Stimulated activated CD4-positive, alpha-beta T cell treated with anti-CD3 and anti-CD28 coated beads, Interleukin-15, amount 100 ng/mL, for 1 hour (primary cell): ENCODE measurements at places on chromosomes 12 and 14.

DNA sequence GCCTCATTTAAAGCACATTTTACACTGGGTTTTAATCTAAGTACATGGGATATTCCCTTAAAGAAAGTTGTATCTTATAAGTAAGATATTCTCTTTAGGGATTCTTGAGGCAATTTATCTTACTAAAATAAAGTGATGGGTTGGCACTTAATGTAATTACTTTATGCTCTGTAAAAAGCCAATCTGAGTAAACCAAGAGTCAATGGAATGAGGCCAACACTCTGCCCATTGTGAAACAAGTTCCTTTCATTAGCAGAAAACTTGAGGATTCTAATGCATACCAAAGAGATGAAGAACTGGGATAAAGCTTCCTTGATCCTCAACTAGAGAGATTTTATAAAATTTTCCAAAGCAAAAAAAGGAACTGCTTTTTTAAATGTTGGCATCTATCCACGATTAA lies 121.2 kb downstream of the METTL25 start:
- DNase-seq = no peak

DNA sequence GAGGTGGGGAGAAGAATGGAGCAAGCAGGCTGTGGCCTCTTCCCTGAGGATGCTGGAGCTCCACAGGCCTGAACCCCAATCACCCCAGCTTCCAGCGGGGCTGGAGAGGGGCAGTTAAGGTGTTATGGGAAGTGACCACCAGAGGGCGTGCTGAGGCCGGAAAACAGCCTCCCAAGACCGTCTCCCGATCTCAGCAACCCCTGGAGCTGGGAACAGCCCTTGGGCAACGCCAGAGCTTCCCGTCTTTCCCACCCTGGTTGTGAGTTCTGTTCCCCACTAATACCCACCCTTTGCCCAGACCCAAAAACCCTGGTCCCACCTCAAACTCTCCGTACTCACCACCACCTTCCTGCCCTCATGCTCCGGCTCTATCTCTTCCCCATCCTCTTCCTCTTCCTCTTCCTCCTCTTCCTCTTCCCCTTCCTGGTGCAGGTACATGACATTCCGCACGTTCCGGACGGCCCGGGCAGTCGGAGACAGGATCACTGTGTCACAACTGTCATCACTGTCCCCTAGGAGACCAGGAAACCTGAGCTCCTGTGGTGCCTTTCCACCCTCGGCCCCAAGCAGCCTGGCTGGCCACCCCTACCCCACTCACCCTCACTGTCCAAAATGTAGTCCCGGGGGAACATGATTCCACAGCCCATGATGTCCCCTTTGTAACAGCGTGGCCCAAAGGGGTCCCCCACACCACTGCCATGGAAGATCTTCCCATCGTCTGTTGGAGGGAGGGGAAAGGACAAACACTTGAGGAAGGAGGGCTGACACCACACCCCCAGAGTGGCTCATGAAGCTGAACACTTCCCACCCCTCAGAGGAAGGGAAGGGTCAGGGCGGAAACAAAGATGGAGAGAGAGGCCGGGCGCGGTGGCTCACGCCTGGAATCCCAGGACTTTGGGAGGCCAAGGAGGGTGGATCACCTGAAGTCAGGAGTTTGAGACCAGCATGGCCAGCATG lies 12.9 kb downstream of the SPRYD3 start:
- peak; percentile 45 for DNase-seq

- DNase-seq = no peak
Observed at GRCh38 chr14:76514213-76514998, 138.5 kb downstream of the ESRRB start.

- DNase-seq = no peak
Observed at GRCh38 chr14:53929871-53930715, 26.5 kb downstream of the BMP4 start.

DNA sequence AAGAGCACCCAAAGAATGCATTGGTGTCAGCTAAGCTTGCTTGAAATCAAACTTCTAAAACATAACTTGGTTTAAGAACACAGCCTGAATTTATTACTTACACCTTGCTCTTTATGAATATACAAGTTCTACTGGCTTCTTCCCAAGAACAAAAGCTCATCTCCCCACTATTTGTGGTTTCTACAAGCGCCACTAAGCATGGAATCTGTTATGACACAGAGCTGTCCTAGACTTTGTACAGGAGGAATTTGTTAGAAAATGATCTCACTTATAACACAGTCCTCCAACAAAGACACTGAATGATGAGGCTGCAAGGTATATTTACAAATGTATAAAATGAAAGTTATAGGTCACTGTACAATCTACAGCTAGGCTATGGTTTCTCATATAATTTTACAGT lies 452.1 kb downstream of the BCAT1 start:
- DNase-seq = no peak

DNA sequence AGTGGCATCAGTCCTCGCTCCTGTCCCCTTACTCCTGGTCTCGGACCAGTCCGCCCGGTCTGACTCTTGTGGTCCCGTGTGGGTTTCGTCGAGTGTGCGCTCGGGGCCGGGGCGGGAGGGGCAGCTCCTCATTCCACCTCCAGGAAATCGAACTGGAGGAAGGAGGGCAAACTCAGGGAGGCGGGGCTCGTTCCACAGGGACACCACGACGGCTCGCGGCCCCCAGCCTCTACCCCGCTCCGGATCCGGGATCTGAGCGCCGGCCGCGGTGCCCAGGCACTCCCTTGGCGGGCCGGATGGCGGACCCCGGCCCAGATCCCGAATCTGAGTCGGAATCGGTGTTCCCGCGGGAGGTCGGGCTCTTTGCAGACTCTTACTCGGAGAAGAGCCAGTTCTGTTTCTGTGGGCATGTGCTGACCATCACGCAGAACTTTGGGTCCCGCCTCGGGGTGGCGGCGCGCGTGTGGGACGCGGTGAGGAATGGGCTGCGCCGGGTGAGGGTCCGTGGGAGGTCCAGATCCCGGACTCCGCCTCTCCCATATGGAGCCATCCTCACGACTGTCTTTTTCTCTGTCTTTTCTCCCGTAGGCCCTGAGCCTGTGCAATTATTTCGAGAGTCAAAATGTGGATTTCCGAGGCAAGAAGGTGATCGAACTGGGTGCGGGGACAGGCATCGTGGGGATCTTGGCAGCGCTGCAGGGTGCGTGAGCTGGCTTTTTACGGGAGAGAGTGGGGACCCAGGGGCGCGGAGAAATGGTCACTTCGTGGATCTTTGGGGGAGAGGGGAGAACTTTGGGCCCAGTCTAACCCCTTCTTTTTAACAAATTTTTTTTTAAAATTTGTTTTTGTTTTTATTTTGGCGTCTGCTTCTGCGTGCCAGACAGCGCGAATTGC lies at the start of gene EEF1AKMT3:
TSS of gene EEF1AKMT3 (plus strand) at position 186 of the 894 bp plus-strand sequence. CDS start at position 297, 111 bp downstream.
- DNase-seq = no peak

DNA sequence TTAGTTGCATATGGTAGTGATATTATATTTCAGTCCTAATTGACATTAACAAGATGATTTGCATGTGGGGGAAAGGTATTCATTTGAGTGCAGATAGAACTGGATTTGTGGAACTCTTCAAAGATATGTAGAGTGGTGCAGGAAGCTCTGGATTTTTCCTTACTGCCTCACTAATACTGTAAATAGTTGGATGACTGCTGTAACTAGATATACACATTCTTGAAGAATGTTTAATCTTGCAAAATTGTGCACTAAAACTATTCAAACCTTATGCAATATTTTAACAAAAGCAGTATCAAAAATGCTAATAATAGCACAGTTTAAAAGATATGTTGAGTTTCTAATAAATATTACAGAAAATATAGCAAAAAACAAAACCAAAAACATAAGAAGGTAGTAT lies 43.1 kb upstream of the ATF7IP start:
- DNase-seq = no peak

- no peak for DNase-seq
Observed at GRCh38 chr12:128644664-128645296, 179.0 kb downstream of the SLC15A4 start.

DNA sequence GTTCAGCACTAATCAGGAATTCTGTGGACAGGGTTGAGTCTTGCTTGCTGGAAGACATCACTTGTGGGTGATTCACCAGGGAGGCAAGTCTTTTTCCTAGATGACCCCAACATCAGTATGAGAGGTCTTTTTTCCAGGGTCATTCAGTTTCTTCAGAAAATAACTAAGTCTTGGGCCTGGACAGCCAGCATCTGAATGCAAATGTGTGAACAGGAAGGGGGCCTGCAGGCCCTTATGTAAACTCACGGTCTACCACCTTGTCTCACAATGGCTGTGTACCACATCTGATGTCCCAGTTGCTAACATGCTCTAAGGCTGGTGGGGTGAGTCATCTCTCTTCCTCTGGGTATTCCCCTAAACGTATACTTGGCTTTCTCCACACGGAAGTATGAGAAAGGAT lies 79.2 kb downstream of the HECTD4 start:
- peak; percentile 2 for DNase-seq

- no peak for DNase-seq
Observed at GRCh38 chr14:72666610-72667009, 227.3 kb downstream of the DPF3 start.

DNA sequence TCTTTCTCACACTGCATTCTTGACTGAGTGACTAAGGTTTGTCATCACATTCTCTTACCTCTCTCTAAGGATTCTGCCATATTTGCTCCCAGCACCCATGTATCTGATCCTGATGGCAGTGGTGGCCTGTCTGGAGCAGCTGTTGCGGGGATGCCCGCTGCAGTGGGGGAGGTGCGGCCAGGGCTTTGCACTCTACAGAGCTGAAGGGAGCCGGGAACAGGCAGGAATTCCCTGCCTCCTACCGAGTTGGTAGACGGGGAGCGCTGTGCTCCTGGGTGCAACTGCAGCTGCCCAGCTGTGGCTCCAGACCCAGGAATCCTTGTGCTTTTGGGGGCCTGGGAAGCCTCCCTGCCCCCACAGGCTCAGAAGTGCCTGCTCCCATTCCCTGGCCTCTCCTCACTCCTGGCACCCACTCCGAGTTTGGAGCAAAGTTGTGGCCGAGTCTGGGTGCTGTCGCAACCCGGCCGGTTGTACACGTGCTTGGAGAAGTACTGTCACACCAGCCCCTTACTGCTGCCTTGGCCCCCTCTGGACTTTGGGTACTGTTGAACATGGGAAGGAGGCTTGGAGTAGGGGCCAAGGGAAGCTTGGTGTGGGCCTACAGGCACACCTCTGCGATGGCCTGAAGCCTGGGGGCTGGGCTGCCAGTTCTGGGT lies 106.9 kb upstream of the OR4E1 start:
- DNase-seq = no peak

DNA sequence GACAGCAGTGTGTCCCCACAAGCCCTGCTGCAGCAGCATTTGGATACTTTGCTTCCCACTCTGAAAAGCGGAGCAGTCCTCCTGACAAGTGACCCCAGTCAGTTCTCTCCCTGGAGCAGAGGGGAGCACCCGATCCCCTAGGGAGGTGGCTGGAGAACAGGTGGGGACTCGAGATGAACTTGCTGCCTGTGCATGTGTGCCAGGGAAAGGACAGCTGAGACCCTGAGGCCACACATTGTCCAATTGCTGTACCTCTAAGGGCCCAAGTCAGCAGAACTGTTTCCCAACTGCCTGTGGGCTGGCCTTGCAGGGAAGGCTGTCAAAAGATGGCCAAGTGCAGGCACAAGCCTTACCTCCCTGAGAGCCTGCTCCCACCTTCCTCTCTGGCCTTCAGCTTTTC lies 55.1 kb downstream of the IFT43 start:
- no peak for DNase-seq

- DNase-seq = no peak
Observed at GRCh38 chr12:59723520-59723919, 127.7 kb downstream of the SLC16A7 start.

DNA sequence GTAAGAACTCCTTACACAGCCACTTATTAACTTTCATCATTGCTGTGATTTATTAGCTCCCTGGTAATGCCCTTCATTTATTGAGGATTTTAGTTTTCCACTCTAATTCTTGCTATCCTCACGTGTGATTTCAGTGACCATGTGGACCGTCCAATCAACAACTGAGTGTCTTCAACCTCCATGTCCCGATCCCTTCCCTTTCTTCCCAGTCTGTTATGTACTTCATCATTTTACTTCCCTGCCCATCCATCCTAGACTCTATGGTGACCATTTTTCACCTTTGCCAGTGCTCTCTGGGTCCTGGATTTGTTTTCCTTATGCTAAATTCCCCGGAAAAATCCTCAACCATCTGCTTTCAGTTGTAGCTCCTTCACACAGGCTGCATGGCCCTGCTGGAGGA lies 111.0 kb downstream of the MSRB3 start:
- no peak for DNase-seq

DNA sequence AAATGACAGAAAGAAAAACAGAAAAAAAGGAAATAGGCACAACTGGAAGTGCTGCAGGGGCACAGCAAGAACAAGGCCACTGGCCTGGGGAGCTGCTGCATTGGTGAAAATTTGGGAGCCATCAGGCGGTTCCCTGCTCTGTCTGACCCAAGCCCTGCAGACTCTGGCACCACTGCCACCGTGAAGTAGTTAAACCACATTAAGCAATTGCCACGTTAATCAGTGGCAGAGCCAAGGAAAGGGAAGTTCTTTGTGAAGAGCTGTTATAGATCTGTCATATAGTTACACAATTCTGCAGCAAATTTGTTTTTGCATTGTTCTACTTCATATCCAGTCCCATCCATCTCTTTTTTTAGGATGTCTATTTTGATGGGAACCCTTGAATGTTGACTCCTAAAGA lies 915.3 kb downstream of the FSCB start:
- no peak for DNase-seq

DNA sequence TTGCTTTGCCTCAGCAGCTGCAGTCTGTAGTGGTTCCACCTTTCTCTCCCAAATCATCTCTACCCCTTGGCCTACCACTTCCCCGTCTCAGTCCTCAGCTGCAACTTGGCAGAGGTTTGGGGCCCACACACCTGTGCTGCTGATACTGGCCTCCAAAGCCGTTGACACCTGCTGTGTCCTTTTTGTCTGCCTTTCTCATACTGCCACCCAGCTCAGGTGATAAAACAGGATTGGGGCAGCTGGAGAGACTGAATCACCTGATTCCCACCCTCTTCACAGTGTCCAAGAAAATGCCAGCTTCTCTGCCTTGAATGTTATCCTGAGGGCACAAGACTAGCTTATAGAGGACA lies 103.7 kb downstream of the ETV6 start:
- DNase-seq = no peak

GRCh38 chr12:113625499-113625898 lies 153.8 kb upstream of the LHX5 start:
- DNase-seq = no peak

GRCh38 chr12:130482448-130482847 lies 144.8 kb downstream of the PIWIL1 start:
- DNase-seq = no peak

DNA sequence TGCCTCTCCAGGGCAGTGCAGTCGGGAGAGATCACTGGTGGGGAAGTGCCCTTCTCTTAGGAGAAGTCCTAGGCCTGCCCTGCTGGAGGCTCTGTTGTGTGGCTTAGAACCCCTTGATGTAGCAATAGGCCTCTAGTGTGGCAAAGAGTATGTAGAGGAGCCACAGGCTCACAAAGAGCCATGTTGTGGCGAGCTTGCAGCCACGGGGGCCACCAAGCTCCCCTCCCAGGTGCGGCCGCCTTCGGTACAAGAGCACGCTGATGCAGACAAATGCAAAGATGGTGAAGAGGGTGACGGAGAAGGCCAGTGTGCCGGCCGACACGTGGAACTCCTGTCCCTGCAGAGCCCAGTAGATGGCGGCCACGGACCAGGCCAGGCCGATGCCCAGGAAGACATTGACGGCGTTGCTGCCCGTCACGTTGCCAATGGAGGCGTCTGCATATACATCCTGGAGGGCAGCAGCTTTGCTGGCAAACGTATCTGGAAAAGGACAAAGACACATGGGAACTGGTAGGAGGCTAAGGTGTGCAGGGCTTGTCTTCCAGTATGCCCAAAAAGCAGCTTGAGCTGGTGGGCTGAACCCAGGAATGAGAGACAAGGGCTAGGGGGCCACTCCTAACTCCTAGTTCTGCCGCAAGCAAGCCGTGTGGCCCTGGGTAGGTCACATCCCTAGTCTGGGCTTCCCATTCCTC lies 142.8 kb downstream of the SLC8A3 start:
- DNase-seq = no peak
